ENCODE measurements at places on chromosomes 6 and 20.

DNA sequence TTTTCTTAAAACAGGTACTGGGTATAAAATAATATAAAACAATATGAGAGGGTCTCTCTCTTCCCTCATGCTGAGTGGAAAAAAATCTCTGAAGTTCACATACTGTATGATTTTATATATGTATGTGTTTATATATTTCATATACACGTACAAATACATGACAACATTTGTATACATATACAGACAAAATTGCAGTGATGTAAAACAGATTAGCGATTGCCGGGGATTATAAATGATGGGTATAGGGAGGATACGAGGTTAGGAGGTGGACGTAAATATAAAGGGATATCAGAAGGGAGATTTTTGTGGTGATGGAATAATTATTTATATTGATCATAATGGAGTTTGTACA, 194.8 kb upstream of the PRSS16 start:
- DNase-seq: no peak

DNA sequence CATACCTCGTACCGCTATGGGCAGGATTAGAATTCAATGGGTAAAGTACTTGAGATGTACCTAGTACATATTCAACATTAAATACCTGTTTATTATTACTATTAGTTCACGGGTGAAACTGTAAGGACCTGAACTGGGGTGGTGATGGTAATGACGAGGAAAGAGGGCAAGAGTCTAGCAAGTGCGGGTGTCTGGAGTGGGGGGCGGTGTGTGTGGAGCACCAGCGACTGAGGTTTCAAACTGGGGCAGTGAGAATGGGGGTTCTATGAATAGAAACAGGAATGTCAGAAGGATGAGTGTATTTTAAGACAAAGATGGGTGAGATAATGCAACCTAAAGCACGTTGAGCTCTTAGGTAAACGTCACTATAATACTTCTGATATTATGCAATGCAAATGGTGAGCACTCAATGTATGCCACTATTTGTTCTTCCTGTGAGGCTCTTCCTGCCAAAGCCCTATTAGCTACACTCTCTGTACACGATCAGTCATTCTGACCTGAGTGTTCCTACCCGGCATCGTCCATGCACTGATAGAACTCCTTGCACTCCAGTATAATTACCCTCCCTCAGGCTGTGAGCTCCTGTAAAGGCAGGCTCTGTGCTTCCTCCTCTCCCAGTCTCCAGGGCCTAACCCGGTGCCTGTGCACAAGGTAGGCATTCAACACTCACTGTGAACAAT, 55.0 kb downstream of the ALDH5A1 start:
- DNase-seq: no peak

GRCh38 chr6:130116273-130116672, 97.9 kb downstream of the L3MBTL3 start:
- DNase-seq: no peak

DNA sequence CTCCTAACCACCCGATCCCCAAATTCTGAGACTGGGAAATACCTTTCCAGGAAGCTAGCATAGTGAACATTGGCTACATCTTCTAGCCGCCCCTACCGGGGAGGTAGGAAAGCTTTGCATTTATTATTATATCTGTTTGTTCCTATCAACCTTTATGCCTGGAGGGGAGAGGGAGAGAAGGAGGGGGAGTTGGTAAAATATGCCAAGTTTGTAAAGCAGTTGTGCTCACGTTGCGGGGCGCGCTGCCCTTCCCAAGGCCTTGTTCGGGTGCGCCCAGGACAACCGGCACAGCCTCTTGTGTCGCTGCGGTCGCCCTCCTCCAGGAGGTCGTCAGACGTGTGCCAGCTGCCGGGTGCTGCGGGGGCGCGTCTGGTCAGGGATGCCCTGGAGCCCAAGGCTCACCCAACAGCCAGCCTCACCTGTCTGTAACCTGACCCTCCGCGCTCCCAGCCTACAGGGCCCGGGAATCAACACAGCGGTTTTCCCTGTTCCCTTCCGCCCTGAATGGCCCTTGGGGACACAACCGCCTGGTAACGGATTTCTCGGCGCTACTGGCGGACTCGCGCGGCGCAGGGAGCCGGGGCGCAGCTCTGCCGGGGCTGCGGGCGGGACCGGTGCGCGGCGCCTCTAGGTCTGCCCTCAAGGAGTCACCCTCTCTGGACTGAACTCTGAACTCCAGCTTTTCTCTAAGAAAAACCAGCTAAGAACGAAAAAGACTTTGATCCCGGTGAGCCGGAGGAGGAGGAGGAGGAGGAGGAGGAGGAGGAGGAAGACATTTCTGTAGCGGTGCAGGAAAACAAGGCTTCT, 1.1 kb upstream of the OVOL2 start:
- peak; percentile 65 for DNase-seq

DNA sequence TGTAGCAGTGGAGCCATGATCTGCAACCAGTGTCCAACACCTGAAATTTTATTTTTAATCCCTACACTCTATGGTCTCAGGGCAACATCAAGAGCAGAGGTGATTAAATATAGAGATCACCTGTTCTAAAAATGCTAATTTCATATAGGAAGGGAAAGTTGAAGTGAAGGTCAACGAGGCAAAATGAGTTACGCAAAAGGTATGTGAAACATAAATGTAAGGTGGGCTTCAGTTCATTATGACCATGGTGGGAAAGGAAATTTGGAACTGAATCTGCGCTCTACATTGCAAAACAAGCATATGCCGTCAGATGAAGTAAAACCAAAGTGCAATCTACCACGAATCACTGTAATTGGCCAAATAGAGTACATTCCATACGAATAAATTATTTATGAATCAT, 35.2 kb upstream of the STMND1 start:
- no peak for DNase-seq

- DNase-seq: no peak
Observed at GRCh38 chr20:58094160-58094559, 134.3 kb downstream of the ANKRD60 start.

DNA sequence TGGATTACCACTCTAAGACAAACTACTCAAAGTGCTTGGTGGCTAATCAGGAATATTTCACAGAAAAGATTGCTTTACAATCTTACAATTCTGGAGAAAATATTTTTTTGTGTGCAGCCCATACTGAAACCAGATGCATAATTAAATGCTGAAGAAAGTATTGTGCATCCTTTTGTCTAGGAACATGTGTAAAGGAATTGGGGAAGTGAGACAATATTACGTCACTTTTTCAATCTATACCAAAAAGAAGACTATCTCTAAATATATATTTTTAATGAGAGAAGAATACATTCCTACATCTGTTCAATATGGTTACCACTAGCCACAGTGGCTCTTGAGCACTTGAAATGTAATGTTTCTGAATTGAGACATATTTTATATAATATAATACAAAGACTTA, 992.5 kb upstream of the ADGRB3 start:
- no peak for DNase-seq

GRCh38 chr6:167293590-167294091, 2.5 kb downstream of the UNC93A start:
- DNase-seq: no peak

- DNase-seq: no peak
Observed at GRCh38 chr20:13922241-13922640, 68.2 kb downstream of the SEL1L2 start.

- DNase-seq: no peak
Observed at GRCh38 chr6:127956956-127957355, 56.1 kb upstream of the THEMIS start.

DNA sequence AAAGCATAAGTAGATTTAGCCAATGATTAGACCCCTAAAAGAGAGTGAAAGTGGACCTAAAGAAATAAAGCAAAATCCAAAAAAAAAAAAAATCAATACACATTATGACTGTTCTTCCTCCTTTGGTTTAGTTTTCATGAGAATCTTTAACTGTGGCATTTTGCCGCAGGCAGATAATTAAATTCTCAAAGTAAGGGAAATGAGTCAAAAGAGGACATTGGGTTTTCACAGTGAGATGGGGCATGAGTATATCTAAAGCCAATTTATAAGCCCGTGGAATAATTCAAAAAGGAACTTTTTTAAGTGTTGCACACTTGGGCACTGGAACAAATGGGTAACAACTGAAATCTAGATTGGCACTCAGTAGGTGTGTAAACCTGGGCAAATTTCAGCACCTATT, 230.3 kb downstream of the PKHD1 start:
- DNase-seq: no peak

- DNase-seq: peak; percentile 81
Observed at GRCh38 chr20:32541323-32542258, 43.5 kb downstream of the NOL4L start.

DNA sequence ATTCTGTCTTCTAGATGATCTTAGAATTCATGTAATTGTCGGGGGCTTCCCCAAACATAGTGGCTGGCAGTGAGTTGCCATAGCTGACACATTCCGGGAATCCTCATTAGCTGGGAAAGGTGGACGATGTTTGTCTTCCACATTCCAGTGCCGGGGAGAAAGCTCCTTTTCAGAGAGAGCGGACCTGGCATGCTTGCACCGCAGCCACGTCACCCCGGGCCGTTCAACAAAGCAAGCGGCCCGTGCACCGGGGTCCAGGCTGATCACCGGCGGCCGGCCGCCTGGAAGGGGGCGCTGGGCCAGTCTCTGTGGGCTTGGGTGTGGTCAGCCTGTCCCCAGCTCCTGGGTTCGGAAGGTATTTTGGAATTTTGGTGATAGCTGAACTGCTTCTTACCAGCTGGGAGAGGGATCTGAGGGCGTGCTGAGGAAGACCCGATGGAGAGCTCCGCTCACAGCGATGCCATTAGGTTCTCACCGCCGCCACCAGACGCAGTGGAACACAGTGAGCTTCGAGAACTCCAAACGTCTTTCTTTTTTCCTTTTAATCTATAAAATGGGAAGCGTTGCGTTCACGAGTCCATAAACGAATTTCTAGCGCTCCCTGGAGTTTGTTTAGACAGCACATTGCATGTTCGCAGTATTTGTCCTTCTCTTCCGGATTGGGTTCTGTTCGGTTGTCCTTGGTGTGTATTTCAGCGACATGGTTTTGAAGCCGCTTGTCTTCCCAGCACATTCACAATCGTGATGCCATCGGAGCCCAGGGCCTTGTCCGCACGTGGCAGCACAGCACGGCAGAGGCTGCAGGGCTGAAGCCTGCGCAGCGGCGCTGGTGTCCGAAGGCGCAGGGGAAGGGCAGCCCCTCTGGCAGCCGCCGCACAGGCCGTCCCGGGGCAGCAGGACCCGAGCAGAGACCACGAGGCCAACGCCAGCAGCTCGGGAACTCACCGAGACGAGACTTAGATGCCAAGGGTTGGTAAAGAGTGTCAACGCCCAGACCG, 557.6 kb downstream of the QKI start:
- DNase-seq: no peak

DNA sequence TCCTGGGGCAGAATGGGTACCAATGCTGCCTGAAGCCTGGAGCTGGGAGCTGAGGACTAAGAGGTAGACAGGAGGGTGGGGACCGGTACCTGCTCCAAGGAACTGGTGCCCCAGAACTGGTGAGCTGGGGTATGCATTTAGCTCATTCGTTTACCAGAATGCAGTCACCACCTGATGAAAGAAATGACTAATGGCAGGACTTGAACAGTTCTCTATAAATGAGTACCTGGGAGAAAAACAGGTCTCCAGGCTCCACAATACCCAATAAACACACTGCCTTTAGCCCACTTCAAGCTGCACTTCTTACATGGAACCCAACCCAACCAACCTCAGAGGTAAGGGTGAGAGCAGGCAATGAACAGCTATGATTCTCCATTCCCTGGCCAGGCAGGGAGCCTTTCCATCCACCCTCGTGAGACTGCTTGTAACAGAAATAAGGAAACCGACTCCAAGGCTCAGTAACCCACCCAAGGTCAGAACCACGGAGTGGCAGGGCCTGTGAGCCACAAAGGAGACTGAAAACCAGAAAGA, 15.4 kb downstream of the FKBP1A start:
- DNase-seq: no peak

GRCh38 chr6:157608221-157609075, 214.6 kb upstream of the SNX9 start:
- no peak for DNase-seq

DNA sequence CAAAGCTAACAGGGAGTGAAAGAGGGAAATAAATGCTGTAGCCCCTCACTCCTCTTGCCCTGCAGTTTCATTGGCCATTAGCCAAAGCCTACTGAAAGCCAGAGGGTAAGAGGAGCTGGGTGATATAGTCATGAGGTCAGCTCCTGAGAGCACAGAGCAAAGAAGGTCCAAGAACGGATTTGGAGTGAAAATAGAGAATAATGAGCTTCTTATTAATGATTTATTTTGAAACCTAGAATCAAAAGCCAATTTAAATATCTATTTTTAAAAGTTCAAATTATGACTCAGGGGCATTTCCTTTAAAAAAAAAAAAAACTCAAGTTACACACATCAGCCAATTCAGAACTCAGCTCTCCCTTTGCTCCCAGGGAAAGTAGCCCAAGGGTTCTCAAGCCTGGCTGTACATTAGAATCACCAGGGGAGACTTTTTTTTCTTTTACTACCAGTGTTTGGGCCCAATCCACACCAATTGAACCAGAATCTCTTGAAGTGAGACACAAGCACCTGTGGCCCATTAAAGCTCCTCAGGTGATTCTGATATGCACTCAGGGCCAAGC, 79.1 kb downstream of the SNAP25 start:
- DNase-seq: no peak

GRCh38 chr6:108556866-108557493, 3.7 kb upstream of the FOXO3 start:
- peak; percentile 40 for DNase-seq

DNA sequence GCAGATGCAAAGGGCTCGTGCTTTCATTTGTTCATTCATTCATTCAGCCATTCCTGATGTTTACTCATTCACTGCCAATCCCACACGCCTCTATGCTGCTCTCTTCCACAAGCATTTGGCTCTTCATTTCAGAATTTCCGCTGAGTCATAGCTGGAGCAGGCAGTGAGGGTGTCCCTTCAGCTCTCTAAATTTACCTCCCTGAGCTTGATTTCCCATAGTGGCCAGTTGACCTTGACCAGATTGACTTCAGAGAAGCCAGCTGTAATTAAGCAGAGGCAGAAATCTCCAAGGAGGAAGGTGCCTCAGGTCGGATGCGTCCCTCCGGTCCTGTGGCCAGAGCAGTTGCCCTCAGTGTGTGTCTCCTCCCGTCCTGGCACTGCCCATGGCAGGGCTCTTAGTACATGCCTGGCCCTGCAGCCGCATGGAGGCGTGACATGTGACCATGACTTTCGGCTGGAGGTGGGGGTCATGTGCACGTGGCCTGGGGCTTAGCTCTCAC, 267.2 kb upstream of the ECI2 start:
- no peak for DNase-seq

- peak; percentile 71 for DNase-seq
Observed at GRCh38 chr6:127302728-127303660, 36.3 kb downstream of the RNF146 start.

DNA sequence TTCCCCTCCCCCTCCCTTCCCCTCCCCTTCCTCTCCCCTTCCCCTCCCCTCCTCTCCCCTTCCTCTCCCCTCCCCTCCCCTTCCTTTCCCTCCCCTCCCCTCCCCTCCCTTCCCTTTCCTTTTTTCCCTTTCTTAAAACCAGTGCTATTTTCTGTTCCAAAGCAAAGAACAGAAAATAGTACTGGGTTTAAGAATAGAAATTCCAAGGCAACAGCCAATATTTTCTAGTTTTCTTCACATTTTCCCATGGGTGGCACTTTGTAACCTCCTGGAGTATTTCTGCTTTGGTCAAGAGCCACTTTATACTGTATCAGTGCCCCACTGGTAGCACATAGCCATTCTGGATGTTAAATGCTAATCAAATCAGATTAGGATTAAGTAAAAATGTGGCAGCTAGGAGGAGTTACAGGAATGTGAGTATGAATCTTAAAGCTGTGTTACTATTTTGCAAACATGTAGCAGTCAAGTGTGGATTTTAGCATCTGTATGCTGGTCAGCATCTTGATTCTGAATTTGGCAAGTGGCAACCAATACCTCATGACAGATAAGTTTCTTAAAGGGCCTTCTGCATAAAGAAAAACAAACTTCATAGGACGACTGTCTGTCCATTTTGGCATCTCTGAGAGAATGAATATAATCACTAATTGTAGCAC, 126.4 kb downstream of the CEP57L1 start:
- DNase-seq: no peak

- no peak for DNase-seq
Observed at GRCh38 chr20:57993716-57994431, 234.6 kb downstream of the ANKRD60 start.

Data from small intestine (tissue), 16 donors.